Stomach (tissue), 19 donors: ENCODE measurements at places on chromosomes 2 and 18.

- no peak for DNase-seq
These were observed 37.3 kb downstream of the EMX1 start for GRCh38 chr2:72954376-72955227.

- no peak for DNase-seq
These were observed 106.5 kb upstream of the TMEM200C start for GRCh38 chr18:6001867-6002266.

GRCh38 chr2:132607426-132608090 lies 62.4 kb downstream of the LYPD1 start:
- DNase-seq = no peak

GRCh38 chr2:172843266-172843582 lies 107.6 kb downstream of the RAPGEF4 start:
- DNase-seq = no peak

DNA sequence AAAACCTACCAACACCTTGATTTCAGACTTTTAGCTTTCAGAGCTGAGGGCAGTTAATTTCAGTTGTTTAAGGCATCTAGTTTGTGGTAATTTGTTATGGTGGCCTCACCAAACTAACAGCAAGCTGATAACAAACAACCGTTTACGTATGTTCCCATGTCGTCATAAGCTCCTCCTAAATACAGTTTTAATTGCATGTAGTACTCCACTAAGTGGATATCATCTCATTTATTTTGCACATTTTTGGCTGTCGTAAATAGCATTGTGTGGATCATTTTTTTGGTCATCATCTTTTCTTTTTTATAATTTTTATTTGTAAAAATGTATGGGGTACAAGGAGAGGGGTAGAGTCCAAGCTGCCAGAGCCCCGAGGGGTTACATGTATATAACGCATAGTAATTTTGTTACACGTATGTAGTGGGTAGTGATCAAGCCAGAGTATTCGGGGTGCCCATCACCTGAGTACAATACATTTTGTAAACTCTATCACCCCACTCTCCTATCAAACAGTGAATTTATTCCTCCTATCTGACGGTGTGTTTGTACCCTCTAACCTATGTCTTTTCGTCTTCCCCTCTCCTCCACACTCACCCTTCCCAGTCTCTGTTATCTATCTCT lies 89.2 kb upstream of the MYCN start:
- DNase-seq = no peak

GRCh38 chr2:232338759-232339106 lies 39.8 kb upstream of the ALPP start:
- no peak for DNase-seq

DNA sequence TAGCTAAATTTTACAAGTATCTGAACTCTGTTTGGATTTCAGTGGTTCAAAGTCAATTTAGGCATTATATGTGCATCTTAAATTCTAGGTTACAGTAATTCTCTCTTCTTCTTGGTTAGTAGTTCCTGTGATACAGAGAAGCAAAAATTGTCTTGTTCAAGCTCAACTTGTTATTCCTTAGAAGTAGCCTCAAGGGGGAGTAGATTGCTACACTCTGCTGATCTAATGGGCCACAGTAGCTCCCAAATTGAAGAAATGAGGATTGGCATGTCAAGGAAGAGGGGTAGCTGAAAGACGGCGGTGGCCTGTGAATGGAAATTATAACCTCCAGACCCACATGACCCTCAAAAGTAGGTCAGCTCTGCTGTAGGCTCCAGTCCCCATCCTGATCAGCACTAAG lies 334.7 kb downstream of the HRH4 start:
- no peak for DNase-seq

- no peak for DNase-seq
These were observed 30.0 kb upstream of the RAB1A start for GRCh38 chr2:65159906-65160305.

DNA sequence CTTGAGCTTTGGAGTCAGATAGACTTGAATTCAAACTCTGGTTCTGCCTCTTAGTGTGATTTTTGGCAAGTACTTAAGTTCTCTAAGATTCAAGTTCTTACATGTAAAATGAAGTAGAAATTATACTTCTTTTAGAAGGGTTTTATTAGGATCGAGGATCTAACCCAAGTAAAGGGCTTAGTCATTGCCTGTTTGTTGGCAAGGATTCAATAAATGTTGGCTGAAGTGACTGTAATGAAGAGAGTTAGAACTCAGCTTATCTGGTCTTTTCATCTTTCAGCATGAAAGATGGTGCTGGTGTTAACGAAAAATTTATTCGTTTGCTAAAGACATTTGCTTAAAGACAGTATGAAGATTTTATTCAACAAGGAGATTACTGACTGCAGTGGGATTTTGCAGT lies 315.9 kb upstream of the THUMPD2 start:
- peak; percentile 51 for DNase-seq

DNA sequence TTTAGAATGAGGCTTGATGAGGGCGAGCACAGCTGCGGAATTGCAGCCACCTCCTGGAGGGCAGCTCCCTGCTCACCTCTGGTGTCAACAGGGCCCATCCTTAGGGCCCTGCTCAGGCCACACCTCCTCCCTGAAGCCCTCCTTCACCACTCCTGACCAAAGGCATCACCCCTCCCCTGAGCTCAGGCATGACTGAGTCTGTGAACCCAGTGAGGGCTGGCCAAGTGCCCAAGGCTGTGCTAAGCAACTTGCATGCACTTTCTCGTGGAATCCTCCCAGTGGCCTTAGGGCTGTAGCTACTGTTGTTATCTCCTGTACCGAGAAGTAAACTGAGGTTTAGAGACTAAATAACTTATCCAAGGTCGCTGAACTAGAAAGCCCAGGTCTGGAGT lies 101.7 kb downstream of the KLHL29 start:
- no peak for DNase-seq

DNA sequence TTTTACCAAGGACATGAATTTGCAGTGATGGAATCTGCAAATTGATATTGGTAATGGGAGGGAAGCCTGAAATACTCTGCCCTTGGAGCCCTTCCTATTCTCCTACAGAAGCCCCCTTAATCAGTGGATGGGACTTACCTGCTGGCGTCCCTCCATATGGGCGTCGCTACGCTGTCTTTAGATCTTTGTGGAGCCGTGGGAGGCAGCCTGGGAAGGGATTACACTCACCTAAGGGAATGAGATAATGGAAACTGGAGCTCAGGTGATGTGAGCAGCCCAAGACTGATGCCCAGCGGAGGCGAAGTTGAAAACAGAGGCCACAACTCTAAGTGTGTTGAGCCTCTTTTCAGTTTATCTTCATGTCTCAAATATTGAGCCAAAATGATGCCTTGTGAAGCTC lies 306.6 kb downstream of the MYCN start:
- no peak for DNase-seq

DNA sequence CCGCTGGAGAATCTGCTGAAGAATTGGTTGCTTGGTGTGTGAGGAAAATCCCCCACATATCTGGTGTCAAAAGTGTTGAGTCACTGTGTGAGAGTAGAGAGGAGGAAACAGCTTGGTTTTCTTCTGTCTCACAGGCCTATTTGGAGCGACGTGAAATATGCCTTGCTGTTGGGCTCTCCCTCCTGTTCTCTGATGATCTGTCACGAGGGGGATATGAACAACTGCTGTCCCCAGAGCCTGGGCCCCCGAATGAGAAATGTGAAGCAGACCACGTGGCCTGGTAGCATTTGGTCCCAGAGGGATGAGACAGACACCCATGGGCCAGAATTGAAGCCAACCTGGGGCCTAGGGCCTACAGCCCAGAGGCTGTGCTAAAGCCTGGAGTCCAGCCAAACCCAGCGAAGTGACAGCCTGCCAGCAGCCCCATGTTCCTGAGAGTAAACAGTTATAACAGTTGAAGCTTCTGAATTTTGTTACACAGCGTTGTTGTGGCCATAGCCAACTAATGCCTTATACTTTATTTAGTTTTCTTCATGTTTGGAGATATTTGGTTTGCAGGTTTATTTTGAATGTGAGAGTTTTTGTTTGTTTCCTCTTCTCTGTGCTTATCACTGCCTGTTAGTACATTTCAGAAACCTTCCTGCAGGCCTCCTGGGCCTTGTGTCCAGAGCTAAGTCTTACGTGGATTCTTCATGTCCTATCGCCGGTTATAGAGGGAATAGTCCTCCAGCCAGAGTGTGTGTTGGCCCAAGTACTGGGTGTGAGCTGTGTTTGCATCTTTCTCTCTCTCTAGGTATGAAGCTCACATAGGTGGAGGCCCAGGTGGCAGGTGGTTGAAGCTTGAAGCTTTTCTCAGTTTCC lies 18.7 kb upstream of the COLEC12 start:
- DNase-seq = peak; percentile 55

- DNase-seq = no peak
These were observed 22.0 kb upstream of the FZD5 start for GRCh38 chr2:207791579-207792243.

- no peak for DNase-seq
These were observed 30.2 kb downstream of the GAREM1 start for GRCh38 chr18:32440518-32440917.

GRCh38 chr2:72211777-72212485 lies 64.3 kb upstream of the CYP26B1 start:
- no peak for DNase-seq

- no peak for DNase-seq
These were observed 29.3 kb downstream of the RDH14 start for GRCh38 chr2:18531194-18531593.

GRCh38 chr2:27261926-27262298 lies 935 bp downstream of the SLC30A3 start:
- DNase-seq = no peak

- DNase-seq = no peak
These were observed 51.2 kb upstream of the CREB1 start for GRCh38 chr2:207478572-207478971.

DNA sequence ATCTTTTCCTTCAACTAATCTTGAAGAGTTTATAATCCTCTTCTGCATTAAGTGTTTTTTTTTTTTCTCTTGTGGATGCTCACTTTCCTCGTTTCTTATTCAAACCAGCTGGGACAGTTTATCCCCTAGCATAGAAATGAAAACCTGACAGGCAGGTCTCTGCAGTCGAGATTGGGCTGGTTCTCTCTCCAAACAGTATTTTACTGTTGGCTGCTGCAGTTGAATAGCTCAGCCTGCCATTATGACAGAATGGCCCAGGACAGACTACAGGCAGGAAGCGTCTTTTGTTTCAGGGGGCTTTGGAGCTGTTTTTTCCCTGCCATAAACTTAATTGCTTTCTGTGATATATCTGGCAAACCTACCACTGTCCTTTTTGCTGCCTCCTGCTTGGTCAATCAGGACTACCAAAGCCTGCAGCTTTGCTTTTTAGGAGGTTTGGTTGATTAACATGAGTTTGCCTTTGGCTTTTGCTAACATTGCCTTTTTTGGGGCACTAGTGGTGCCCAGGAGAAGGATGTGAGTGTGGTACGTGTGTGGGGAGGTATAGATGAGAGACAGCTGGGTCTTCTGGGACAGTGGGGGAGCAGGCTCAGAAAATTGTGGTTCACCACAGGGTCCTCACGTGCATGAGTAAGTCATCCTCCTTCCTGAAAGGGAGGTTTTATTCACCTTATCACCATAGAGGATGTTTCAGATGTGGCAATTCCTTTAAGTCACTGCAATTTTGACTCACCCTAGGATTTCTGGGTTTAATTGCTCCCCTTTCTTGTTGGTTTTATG lies 128.7 kb downstream of the LYPD6B start:
- peak; percentile 30 for DNase-seq

DNA sequence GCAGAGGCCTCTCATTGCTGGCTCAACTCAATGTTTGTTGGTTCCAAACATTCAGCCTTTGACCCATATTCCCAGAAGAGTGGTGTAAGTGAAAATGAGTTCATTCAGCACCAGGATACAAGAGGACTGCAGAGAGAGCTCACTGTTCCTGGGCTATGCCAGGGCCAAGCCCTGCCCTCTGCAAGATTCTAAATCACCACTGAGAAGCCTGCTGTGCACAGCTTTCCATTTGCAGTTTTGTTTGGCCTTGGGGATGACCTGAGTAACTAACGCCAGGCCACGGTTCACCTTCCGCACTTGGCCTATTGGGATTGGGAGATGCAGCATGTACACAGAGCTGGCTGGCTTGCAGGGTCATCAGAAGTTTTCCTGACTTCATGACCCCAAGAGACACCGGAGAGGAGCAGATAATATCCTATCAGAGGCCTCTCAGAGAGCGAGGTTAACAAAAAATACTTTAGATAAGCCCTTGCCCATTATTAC lies 12.6 kb downstream of the GKN1 start:
- no peak for DNase-seq

DNA sequence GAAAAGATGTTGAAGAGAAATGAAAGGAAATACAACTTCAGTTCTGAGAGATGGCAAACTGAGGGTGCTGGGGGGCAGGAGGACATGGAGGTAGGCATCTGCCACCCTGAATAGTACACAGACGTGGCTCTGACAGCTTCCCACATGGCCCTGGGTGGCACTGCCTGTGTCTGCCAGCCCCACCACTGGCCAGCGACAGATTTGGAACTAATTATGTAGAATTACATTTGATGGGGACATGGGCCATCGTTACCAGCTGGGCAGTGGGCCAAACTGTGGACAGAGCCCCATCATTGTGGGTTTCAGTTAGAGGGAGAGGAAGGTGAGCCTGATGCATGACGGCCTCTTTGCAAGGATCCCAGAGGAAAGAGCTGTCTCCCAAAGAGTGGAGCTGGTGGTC lies 216.0 kb upstream of the HAAO start:
- no peak for DNase-seq

- no peak for DNase-seq
These were observed 155.7 kb downstream of the RDH14 start for GRCh38 chr2:18404708-18405107.

DNA sequence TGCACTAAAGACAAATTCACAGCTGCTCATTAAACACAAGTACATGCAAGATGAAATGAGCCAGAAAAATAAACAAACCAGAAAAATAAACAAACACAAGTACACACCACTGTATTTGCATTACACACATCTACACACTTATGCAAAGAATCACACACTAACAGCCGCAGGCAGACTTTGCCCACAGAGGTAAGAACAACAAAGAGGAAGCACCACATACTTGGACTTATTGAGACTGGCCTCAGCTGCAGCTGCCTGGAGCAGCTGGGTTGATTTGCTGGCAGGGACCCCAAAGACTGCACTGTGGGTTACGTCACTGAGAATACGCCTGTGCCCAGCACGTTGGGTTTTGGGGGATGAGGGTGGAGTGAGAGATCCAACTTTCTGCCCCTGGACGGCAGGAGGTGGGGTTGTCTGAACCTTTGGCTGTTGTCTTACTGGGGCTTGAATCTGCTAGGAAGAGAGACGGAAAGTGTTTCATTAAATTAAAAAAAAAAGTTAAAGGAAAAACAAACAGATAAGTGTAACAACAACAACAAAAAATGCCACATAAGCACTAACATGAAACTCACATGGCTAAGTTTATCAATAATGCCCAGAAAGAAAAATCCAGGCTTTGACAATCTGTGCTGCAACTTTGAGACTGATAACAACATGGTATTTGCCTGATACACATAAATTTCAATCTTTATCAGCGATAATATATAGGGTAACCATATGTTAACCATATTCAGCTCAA lies 71.9 kb upstream of the NFU1 start:
- DNase-seq = no peak

DNA sequence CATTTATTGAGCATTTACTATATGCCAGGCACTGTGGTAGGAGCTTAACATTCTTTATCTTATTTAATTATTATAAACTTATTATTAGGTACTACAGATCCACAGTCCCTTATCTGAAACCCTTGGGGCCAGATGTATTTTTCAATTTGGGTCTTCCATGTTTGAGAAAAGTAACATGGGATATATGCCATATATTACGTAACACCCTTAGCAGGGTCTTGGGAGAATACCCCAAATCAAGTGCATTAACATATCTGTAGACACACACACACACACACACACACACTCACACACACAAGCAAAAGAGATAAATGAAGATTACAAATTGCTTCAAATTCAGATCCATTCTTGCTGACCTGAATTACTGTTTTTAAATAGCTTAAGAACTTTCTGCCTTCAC lies 13.7 kb downstream of the NTSR2 start:
- no peak for DNase-seq

- peak; percentile 55 for DNase-seq
These were observed 111.6 kb upstream of the HAAO start for GRCh38 chr2:42903821-42904575.
